ENCODE measurements at places on chromosomes 12 and 14.

DNA sequence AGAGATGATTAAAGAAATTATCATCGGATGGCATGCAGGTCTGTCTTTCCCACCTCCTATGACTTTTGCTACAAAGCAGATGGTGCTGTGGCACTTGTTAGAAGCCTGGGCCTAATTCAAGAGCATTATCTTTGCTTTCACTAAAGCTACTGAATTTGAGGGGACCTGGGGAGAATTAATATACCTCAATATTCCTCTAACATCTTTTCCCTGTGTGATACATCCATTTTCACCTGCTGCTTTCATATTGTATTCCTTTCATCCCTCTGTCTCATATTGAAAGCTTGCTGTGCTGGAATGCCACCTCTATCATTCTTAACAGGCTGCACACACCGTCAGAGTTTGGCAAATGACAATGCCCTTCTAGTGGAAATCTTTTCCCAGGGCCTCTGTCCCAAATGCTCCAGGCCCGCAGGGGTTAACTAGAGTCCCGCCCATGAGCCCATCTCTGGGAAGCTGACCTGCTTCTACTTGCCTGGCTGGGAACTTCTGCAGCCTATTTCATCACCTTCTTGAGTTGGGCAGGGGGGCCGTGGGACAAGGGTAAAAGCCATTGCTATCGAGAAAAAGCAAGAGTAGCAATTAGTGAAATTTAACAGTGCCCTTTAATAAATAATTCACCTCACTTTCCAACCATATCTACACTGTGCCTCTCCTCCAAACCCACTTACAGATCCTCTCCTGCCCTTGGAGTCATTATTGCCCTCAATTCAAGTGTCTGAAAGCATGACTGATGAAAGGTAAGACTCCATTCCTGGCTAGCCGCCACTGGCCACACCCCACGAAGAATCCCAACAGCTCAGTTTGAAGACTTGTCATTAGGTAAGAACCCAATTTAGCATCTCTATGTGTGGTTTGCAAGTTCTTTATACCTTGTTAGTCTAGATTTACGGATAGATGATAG is 126.7 kb upstream of the BTG1 start:
- no peak for DNase-seq

- DNase-seq = peak; percentile 32
These were observed 148.0 kb upstream of the PDE3A start for GRCh38 chr12:20220339-20220738.

DNA sequence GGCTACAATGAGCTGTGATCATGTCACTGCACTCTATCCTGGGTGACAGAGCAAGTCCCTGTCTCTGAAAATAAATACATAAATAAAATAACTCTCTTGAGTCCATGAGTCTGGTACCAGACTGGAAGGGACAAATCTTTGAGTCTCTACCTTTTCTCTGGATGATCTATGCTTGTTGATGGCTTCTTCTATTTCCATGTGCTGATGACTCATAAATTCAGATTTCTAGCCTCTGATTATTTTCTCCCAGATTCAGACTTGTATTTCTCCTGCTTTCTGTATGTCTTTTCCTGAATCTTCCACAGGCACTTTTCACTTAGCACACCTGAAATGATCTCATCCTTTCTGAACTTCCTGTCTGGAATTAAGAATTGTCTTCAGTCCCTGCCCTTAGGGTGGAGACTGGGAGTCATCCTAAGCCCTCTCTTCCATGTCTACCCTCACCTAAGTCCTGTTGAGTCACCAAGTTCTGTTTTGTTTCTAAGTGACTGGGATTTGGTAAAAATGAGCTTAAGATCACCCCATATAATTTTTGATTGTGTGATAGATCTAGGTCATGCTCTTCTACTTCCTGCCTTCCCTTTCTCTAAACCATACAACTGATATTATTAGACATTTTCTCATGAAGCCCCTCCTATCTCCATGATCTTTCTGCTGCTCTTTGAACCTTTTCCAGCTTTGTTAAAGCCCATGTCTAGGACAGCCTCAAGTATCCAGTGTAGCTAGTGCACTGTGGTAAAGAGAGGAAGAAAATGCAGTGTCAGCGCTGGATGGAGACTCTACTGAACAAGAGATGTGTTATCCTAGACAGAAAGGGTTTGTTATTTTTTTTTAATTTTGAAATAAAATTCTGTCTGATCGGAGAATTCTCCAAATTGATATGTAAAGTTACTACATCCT is 13.1 kb downstream of the AKAP6 start:
- no peak for DNase-seq

- DNase-seq = peak; percentile 77
These were observed 29.3 kb downstream of the SLC7A8 start for GRCh38 chr14:23153851-23154796.

DNA sequence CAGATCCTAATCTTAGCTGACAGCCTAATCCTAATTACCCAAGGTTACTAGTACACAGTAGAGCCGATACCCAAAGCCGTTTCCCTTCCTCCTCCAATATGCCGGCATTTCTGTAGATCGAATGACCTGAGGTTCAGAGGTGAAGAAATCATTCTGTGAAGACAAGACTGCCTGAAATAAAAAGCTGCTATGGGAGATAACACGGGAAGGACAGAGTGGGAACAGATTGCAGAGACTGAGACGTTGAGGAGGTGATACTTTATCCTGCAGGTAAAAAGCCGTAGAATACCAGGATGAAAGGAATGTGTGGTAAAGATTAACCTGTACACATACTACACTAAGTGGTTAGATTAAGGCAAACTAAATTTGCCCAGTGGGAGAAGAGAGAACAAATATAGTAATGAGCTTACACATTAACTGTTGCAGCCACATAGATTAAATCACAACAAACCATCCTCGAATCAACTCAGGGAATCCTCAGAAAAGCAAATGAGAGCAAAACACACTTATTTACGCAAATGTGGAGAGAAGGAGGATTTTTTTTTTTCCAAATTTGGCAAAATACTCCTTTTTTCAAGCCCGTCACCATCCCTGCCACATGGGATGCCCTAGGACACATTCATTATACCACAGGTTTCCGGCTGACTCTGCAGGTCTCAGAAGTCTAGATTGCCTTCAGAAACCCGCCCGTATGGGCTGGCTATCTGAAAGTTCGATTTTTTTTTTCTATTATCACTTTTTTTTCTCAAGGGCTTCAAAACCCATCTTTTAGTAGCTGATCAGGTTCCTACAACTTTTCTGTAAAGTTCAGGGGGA is 188.0 kb downstream of the TTC8 start:
- DNase-seq = no peak

- DNase-seq = no peak
These were observed 268.6 kb downstream of the ITPR2 start for GRCh38 chr12:26564391-26564790.

DNA sequence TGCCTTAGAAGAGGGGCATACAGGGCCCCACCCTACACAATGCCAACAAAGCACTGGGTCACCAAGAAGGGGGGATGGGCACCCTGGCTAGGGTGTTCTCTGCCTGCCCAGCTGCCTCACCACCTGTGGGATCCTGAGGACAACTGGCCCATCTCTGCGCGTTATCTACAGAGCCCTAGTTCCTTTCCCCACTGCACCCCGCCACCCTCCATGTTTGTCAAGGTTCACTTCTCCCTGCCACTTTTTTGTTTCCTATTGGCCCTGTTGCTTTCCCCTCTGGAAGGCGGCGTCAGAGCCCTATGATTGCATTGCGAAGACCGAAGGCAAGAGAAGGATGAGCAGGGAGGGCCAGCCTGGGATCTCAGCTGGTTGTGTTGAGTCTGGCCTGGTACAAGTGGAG is 1.6 kb downstream of the SLC48A1 start:
- no peak for DNase-seq

GRCh38 chr14:61609884-61610283 is 85.4 kb upstream of the HIF1A start:
- no peak for DNase-seq

Data from stromal cell of bone marrow (primary cell).